ENCODE measurements at places on chromosomes 5 and 9.
A peak's percentile ranks its signal among the peaks of the same experiment; 100 is the strongest.

DNA sequence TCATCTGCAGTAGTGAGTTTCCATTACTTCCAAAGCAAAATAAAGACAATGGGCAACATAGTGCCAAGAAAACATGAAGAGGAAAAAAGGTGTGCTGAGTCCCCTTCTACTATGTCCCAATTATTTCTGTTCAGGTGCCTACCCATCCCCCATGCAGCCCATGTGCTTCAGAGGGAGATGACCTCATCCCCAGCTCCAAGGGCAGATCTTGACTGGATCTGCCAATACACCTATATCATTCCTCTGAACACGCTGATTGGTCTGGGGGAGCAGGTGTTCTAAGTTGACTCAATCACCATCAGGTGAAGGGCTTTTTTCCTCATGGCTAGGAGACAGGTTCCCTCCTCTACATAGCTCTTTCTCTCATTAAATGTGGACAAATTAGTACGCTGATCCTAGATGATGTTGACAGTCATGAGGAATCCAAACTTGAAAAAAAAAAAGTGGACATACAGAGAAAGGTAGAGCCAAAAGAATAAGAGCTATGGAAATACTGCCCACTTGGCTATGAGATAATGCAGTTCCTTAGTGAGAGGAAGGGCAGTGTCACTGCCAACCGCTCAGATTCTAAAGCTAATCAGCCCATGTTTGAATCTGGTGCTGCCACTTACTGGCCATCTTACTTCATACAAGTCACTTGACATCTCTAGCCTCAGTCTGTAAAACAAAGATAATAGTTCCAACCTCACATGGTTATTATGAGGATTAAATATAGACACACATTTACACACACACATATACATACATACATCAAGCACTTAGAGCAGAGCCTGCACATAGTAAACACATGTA is 23.1 kb downstream of the PRELID2 start:
- no peak for DNase-seq

DNA sequence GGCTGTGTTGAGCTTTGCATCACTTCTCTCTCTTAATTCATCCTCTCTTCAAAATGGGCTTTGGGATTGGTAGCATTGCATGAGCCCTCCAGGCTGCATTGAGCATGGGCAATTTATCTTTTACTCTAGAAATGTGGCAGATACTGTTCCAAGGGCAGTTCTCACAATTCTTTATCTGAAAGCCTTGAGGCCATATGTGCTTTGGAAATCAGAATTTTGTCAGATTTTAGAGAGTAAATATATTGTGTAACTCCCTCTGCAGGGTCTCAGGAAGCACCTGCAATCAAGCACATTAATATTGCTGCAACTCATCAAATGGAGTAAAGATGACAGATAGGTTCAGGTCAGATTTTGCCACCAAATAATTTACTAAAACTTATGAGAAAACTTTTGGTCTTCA is 17.6 kb downstream of the ALDOB start:
- DNase-seq: no peak

GRCh38 chr9:114339130-114339908 is 9.7 kb downstream of the ORM2 start:
- peak; percentile 88 for DNase-seq

GRCh38 chr5:134538296-134538695 is 12.8 kb downstream of the JADE2 start:
- no peak for DNase-seq

GRCh38 chr5:168334695-168335094 is 43.2 kb downstream of the WWC1 start:
- DNase-seq: no peak

GRCh38 chr5:140220698-140221064 is 45.7 kb downstream of the CYSTM1 start:
- DNase-seq: no peak

- DNase-seq: no peak
Observed at GRCh38 chr5:25091921-25092320, 447.1 kb upstream of the CDH10 start.

DNA sequence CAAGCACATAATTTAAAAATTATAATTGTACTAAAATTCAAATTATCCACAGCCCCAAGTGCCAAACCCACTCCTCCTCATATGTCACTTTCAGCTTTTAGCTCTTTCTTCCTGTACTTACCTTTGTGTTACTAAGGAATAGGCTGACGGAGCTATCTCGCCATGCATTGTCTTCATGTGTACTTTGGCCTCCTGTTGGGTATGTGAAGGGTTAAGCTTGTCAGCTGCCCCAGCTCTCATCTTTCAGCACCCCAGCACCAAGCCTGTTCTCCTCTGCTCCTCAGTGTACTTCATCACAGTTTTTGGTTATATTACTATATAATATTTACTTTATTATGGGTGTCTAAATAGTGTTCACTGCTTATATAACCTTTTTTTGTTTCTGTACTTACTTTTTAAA is 46.2 kb downstream of the OSTF1 start:
- no peak for DNase-seq

DNA sequence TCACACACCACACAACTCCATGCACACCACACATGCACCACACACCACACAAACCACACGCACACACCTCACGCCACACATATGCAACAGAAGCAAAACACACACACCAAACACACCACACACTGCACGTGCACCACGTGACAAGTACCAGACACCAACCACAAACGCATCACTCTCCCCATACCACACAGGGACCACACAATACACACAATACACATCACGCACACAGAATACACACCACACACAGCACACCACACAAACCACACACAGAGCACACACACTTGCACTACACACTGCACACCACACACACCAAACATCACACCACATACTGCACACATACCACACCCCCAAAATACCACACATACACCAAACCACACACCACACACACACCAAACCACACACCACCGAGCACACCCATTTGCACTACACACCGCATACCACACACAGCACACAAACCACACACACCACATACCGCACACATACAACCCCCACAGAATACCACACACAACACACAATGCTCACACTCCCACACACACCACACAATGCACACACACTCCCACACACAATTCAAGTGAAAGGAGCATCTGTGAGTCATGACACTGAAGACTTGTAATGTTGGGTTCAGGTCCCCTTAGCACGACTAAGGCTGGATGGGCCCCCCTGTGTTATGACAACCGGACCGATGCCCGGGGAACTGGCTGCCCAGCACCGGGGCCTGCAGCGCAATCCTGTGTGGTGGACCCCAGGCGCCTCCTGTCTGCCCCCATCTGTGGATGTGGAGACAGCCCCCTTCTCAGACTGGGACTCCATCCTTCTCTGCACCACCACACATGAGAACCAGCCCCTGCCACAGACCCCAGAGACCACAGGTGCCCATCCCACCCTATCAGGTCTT is 6.0 kb upstream of the ZDHHC11 start:
- DNase-seq: no peak

DNA sequence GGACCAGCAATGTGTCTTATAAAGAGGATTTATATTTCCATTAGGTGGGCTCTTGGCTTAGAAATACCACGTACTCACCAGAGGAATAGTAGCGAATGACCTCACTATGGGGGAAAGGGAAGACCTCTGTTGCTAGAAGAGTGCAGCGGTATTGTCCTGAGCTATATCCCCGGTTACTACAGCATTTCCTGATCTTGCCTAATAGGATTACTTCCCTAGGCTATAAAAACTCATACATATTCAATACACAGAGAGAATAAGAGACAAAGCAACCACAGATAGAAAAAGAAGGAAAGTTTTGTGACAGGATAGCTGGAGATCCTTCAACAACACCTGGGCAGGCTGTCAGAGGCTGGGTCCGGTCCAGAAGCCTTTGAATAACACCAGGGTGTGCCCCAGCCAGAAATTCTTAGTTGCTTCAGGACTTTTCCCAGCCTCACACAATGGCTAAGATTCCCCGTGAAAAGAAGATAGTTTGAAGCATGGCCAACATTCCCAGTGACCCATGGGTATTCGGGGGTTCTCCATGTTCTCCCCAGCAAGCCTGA is 85.4 kb downstream of the TRIM36 start:
- DNase-seq: no peak

- no peak for DNase-seq
Observed at GRCh38 chr9:98375138-98375726, 119.8 kb upstream of the TBC1D2 start.

DNA sequence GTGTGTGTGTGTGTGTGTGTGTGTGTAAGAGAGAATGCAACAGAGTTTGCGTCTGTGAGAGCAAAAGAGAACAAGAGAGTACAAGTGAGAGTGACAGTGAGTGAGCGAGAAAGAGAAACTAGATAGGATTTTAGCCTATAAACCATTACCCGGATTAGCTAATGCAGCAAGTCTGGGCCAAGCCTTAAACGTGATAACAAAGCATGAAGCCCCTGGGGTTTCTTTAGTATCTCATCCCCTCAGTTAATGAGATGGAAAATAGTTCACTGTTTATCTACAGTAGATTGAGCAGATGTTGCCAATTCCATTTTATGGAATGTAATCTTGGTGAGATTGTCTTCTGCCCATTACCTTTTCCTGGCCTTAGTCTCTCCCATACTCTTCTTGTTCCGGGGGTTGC is 114.5 kb downstream of the MAT2B start:
- no peak for DNase-seq

GRCh38 chr5:106258591-106259125 is 1412.1 kb downstream of the EFNA5 start:
- no peak for DNase-seq

DNA sequence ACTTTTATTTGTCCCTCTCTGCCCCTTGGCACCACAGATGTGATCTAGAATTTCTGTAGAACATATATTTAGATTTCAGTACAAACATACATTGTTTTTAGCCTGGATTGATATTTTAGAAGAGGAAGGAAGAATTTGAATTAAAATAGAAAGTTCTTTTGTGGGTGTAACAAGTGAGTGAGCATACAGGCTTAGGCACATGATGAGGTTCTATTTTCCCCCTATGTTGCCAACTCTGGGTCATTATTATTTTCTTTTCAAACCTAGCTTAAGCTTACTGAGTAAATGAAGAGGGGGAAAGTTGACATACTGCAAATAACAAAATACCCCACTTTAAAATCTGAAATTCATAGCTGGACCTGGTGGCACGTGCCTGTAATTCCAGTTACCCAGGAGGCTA is 102.9 kb downstream of the GCNT1 start:
- no peak for DNase-seq

DNA sequence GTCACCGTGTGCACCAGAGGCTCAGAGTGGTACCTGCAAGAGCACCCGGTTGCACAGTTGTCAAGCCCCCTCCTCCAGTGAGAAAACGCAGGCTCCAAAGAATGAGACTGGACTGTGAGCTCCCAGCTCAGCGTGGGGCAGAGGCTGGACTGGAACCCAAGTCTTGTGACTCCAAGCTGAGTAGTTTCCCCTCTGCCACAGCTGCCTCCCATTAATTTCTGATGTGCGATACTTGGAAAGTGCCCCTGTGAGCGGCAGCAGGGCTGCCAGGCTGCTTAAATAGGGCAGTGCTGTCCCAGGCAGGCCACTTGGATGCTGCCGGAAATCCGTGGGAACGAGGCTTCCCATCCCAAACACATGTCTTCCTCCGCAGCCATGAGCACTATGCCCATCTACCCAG is 62.2 kb upstream of the ANGPTL2 start:
- no peak for DNase-seq
